ENCODE measurements at places on chromosomes 4 and X.

DNA sequence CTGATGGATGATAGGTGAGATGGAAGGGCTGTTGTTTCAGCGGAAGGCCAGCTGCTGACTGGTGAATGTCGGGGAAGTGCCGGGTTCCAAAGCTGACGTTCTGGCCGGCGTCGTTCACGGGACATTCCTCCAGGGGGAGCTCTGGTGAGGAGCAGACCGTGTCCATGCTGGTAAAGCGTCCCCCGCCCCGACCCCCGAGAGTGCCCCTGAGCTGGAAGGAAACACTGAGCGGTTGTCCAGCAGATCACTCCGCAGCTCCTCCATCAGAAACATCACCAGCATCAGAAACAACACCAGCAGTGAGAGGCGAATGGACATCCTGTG is 18.6 kb upstream of the ADRA2C start:
- no peak for DNase-seq

GRCh38 chr4:40881096-40881495 is 131.3 kb downstream of the NSUN7 start:
- no peak for DNase-seq

GRCh38 chr4:102321260-102321995 is 23.9 kb downstream of the SLC39A8 start:
- no peak for DNase-seq

DNA sequence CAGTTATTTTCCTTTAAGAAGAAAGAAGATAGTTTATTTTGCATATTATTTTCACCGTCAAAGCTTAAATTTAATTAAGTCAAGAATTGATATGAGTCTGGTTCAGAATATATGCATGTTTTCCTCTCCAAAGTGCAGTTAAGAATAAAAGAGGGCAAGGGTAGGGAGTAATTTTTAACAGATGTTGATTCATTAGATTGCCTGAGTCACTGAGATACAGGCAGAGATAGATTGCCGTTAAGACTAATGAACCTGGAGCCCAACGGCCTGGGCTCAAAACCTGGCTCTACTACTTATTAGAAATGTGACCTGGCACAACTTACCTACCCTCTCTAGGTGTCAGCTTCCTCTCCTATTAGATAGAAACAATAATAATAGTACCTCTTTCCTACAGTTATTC is 1037.4 kb upstream of the PABPC4L start:
- DNase-seq, result no peak

- peak; percentile 55 for DNase-seq
Measured at GRCh38 chr4:26320538-26321372, at the start of gene RBPJ. Gene RBPJ, plus strand, starts transcription at chr4:26321014. Its CDS starts 15 bp downstream, at chr4:26321029.

DNA sequence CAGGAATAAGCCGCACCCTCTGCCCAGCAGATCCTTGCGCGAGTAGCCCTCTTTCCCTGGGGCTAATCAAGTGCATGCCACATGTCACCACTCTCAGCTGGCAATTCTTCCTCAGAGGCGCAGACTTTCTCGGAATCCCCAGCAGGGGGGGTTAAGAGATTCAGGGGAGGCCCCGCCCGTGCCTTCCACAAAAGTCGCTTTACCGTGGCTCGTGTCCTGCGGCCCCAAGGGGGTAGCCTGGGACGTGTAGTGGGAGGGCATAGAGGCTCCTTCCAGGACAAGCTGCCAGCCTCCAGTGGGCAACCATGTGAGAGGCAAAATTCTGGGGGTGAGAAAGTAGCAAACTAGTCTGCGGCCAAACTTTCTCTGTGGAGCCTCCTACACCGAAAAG is 652 bp downstream of the SRPX start:
- no peak for DNase-seq

DNA sequence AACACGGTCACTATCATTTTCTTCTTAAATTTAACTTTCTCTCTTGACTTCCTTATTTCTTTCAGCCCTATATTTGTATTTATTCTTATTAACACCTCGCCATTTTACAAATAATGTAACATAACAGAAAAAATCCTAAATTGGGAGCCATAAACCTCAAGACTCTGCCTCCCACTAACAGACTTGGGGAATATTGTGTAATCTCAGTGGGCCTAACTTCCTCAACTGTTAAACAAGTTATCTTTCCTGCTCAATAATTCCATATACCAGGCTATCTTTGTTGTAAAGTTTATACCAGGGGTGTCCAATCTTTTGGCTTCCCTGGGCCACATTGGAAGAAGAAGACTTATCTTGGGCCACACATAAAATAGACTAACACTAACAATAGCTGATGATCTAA is 26.2 kb downstream of the PRSS12 start:
- no peak for DNase-seq

GRCh38 chr4:92381616-92382015 is 77.8 kb downstream of the GRID2 start:
- DNase-seq, result no peak

DNA sequence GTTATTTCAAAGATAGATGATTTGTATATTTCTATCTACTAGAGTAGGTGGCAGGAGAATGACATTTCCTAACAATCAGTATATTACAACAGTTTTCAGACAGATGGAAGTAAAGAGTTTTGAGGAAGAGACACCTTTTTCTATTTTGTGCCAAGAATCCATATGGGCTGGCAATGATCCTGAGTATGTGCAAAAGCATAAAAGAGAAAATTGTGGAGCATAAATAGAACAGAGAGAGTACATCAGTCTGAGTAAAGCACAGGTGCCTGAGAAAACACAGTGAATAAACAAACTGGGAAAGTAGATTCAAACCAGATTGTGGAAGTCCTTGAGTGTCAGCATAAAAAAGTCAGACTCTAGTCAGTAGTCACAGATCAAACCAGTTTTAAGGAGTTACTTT is 96.8 kb upstream of the WDR44 start:
- DNase-seq, result no peak

Data from stimulated activated CD4-positive, alpha-beta T cell treated with anti-CD3 and anti-CD28 coated beads, TNF-alpha, amount 100 ng/mL, for 1 hour (primary cell).